ENCODE measurements at places on chromosomes 4 and X. TPM values are rescaled to one million over a fixed set of nuclear protein-coding genes. Genes with fewer than 3 reads are reported as not detected.

Gene XG
- total RNA-seq, result 0.41 TPM

Gene PPBP
- 9.7 TPM for total RNA-seq

Gene MAGEA9B
- not detected for total RNA-seq

Gene GAB1
- 63.3 TPM for total RNA-seq

DNA sequence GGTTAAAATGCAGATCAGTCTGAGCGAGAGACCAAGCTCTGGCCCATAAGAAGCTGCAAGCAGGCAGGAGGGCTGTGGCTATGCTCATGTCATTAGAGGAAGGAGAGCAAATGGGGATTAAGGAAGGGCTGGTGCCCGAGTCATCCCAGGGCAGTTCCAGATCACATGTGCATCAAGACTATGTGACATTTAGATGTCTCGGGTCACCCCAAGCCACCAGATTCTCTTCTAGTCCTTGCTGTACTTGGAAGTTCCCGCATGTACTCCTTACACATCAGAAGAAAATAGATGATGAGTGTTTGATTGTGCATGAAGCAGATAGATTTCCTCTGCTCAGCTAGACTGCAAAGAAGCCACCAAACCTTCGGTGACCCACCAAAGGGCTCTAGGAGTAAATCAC, 42.1 kb upstream of the KLHL34 start:
- no peaks in the 10 kb centered on the region for H3K36me3 ChIP-seq
- H3K4me3 ChIP-seq, result no peak overlapping the region
- no peaks in the 10 kb centered on the region for H3K27me3 ChIP-seq
- H3K4me1 ChIP-seq, result no peaks in the 10 kb centered on the region
- no peak overlapping the region for H3K27ac ChIP-seq
- no peak for DNase-seq

DNA sequence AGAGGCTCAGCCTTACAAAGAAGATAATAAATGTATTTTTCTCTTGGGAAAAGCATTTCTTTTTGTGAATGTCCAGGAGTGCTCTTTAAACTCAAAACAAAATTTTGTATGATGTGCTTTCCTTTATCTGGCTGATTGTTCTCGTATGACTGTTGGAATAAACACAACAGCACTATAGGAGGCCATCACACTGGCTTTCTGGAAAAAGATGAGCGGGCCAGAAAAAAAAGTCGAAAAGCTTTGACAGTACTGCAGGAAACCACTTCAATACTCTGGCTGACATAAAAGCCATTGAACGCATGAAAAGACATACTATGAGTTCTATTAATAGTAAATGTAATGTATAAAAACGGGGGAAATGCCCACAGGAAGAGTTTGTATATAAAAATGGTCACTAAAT, 64.7 kb upstream of the CTSO start:
- no peaks in the 10 kb centered on the region for H3K4me1 ChIP-seq
- no peaks in the 10 kb centered on the region for H3K27me3 ChIP-seq
- no peak for DNase-seq
- no peak overlapping the region for H3K27ac ChIP-seq
- H3K4me3 ChIP-seq, result no peak overlapping the region
- H3K36me3 ChIP-seq, result no peaks in the 10 kb centered on the region

- no peak for DNase-seq
- peaks cover 11% of the 10 kb centered on the region for H3K36me3 ChIP-seq
- no peaks in the 10 kb centered on the region for H3K27me3 ChIP-seq
- peak overlapping the region; percentile 96 for H3K27ac ChIP-seq
Observed at GRCh38 chr4:73258436-73258685, 237 bp downstream of the ANKRD17 start.

- no peak overlapping the region for H3K4me3 ChIP-seq
- no peak for DNase-seq
- H3K36me3 ChIP-seq, result peaks cover 43% of the 10 kb centered on the region
- H3K4me1 ChIP-seq, result peaks cover 1% of the 10 kb centered on the region
- no peak overlapping the region for H3K27ac ChIP-seq
Observed at GRCh38 chr4:153638011-153638410, 46.1 kb upstream of the TLR2 start.

GRCh38 chrX:150907474-150907873, 9.0 kb upstream of the CD99L2 start:
- H3K36me3 ChIP-seq, result no peaks in the 10 kb centered on the region
- no peak overlapping the region for H3K27ac ChIP-seq
- no peaks in the 10 kb centered on the region for H3K4me1 ChIP-seq

Gene CTAG1B
- not detected for total RNA-seq

Gene CLCN5
- total RNA-seq, result 12.9 TPM

Gene SLC2A9
- total RNA-seq, result 25.2 TPM

Gene TRIM75
- total RNA-seq, result not detected

DNA sequence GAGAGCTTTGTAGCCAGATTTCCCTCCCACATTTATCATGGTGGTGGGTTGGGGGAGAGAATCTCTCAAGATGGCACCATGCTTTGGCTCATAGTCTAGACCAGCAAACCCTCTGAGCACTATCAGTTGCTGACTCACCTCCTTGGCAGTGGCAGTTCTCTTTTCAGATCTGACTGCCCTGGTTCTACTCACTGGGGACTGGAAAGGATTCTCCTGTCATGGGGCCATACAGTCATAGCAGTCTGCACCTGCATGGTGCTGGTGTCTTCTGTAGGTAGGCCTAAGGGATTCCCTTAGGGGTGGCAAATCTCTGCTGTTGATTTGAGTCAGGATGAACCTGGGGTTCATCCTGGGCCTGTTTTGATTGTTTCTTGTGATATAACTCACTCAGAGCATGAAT, 2.6 kb downstream of the TEX13B start:
- no peak overlapping the region for H3K4me3 ChIP-seq
- no peaks in the 10 kb centered on the region for H3K36me3 ChIP-seq
- H3K27ac ChIP-seq, result no peak overlapping the region
- no peaks in the 10 kb centered on the region for H3K4me1 ChIP-seq
- no peaks in the 10 kb centered on the region for H3K27me3 ChIP-seq

Gene DDIT4L
- total RNA-seq, result 0.92 TPM

GRCh38 chr4:3375688-3376087, 66.1 kb upstream of the HGFAC start:
- DNase-seq, result peak; percentile 42
- H3K4me1 ChIP-seq, result peaks cover 27% of the 10 kb centered on the region
- no peak overlapping the region for H3K27ac ChIP-seq
- H3K36me3 ChIP-seq, result no peaks in the 10 kb centered on the region
- no peak overlapping the region for H3K4me3 ChIP-seq
- H3K27me3 ChIP-seq, result no peaks in the 10 kb centered on the region

DNA sequence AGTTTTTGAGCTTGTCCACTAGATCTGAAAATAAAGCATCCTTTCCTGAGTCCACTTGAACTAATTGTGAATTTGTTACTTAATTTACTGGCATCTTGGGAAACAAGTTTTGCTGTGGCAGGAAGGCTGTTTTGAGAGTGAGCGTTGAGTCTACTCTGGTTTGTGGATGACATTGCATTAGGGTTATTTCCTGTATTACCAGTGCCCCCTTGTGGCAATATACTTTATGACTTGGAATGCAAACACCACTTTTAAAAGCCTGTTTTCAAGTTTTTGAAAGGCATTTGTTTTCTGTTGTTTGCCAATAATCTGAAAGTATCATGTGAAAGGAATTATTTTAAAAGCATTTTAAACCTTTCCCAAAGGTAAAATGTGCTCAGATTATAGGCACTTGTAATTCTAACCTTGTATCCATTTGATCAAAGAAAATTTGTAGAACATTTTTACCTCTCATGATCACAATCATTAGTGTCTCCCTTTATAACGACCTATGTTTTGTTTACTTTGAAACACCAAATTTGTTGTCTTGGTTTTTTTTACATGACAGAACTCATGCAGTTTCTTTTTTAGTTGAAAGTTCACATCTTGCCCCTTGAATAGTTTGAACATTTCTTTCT, 18.0 kb upstream of the CYP2U1 start:
- no peaks in the 10 kb centered on the region for H3K27me3 ChIP-seq
- DNase-seq, result no peak
- no peak overlapping the region for H3K4me3 ChIP-seq
- peaks cover 36% of the 10 kb centered on the region for H3K36me3 ChIP-seq

- no peak overlapping the region for H3K4me3 ChIP-seq
- H3K27ac ChIP-seq, result no peak overlapping the region
- H3K27me3 ChIP-seq, result no peaks in the 10 kb centered on the region
- no peak for DNase-seq
- H3K36me3 ChIP-seq, result peaks cover 69% of the 10 kb centered on the region
Observed at GRCh38 chr4:182903013-182903412, 14.2 kb downstream of the DCTD start.

Gene ASB12
- not detected for total RNA-seq

DNA sequence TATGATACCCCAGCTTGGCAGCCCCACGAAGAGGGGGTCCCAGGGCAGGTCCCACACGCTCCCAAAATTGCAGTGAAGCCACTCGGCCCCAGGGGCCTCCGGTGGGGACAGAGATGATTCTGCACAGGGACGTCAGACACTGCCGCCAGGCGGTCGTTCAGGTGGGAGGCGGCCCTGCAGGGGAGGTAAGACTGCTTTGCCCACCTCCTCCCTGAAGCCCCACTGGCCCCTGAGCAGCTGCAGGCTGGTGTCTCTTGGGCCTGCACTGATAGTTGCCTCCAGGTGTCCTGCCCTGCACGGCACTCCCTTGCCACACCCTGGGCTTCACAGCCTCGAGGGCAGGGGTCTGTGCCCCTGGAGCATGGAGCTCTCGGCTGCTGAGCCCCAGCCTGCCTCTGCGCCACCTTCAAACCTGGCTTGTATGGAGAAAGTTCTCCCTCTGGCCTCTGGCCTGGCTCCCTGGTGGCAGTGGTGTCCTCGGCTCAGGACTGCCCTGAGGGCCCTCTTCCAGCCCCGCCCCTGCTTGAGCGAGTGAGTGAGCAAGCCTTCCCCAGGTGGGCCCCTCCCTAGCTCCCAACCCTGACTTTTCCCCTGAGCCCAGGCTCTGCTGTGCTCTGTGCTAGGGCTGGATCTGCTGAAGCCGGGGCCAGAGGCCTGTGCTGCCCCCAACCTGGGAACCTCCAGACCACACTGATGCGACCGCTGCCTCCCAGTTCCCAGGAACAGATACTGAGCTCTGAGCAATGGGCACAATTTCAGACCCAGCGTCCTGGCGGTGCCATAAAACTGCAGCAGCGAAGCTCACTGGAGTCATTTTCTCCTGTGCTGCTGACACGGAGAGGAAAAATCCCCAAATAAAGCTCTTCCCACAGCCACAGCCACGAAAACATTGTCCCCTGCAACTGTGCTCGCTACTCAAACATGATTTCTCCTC, 16.1 kb downstream of the ADRA2C start:
- no peaks in the 10 kb centered on the region for H3K4me1 ChIP-seq
- H3K27ac ChIP-seq, result no peak overlapping the region
- no peak for DNase-seq

Data from lower lobe of right lung (tissue), 2 donors.